ENCODE measurements at places on chromosomes 12 and 14. TPM values are rescaled to one million over a fixed set of nuclear protein-coding genes. Genes with fewer than 3 reads are reported as not detected.
A peak's percentile ranks its signal among the peaks of the same experiment; 100 is the strongest.

DNA sequence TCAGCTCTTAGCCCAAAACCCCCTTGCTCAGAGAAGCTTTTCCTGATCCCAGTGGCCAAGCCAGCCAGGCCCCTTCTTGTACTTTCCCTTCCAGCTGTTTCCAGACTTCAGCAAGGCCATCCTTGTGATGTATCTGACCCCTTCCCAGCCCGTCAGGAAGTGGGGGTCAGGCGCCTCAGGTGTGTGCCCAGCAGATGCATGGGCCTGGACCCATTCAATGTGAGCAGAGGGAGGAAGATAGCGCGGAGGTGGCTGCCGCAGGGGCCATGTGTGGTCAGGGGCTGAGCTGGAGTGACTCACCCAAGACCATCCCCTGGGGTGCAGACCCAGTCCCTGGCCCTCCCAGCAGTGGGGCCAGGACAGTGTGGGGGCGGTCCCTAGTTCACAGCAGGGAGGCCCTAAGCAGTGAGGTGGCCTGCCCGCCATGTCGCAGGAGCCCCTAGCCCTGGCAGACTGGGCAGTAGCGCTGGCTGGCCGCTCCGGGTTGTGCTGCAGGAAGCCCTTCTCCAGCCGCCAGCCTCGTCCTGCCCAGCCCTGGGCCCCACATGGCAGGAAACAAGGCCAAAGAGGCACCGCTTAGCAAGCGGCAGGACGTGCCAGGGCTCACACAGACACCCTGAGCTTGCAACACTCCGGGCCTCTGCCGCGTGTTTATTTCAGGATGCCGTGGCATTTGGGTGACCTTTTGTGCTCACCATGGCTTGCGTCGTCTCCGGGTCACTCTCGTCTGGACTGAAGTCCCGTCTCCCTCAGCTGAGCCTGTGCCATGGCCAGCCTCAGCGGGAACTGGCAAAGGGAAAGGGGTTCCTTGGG lies 12.0 kb downstream of the ADSS1 start:
- DNase-seq: no peak

- no peak for DNase-seq
These were observed 21.5 kb downstream of the JAG2 start for GRCh38 chr14:105146976-105147635.

GARIN6 gene
- not detected for polyA plus RNA-seq

GYS2 gene
- not detected for polyA plus RNA-seq

GRCh38 chr14:105846312-105846711 lies 319.9 kb downstream of the TMEM121 start:
- DNase-seq: no peak

GRCh38 chr12:11662369-11662768 lies 12.9 kb downstream of the ETV6 start:
- no peak for DNase-seq

DNA sequence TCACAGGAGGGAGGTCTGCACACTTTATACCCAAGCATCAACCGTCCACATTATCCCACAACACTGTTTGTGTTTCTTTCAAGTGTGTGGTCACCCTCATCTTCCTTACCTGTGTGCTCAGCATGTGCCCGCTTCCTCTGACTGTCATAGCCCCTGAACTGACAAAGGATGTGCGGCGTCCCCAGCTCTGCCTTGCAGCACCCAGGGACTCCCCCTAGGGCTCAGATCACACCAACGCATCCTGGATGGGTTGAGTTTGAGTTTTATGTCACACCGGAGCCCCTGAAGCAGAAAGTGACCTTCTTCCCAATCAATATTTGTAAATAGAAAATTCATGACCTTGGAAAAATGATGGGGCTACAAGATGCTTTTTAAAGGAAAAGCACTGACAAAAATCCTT lies 770.7 kb upstream of the TMEM132C start:
- DNase-seq: no peak

- peak; percentile 19 for DNase-seq
These were observed 60.6 kb downstream of the PTPRB start for GRCh38 chr12:70576341-70577282.
